SJCRH30 (cell line): ENCODE measurements at places on chromosomes 3 and 15. TPM values are rescaled to one million over a fixed set of nuclear protein-coding genes. Genes with fewer than 3 reads are reported as not detected.

DNA sequence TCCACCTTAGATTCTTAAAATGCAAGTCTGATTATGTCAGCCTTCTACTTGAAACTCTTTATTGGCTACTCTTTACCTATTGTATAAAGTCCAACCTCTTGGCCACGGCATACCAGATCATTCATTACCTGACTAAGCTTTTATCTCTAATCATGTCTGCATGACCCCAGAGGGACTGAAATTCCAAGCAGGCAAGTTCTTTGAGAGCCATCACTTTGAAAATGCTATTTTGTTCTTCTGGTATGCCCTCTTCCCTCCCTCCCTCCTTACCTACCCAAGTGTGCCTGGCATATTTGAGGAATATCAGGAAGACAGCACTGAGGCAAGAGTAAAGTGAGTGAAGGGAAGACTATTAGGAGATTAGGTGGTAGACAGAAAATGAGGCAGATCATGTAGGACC, 57.5 kb downstream of the KCNMB2 start:
- no peaks in the 10 kb centered on the region for H3K27me3 ChIP-seq
- H3K27ac ChIP-seq = no peak overlapping the region
- no peak for DNase-seq
- H3K4me3 ChIP-seq = no peak overlapping the region

DNA sequence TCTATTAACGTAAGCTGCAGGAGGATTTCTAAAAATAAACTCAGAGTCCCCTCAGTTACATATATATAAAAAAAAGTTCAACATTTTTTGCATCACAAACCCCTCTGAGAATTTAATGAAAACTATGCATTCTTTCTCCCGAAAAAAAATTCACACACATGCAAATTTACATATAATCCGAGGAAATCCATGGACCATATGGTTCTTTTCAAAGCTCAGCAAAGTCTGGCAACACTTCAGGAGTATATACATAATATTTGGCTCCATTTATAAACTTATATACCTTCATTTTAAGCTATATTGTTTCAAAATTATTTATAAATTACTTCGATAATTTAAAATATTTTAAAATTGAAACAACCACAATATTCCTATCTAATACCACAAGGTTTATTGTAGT, 140.7 kb upstream of the PLXND1 start:
- no peaks in the 10 kb centered on the region for H3K4me1 ChIP-seq
- no peaks in the 10 kb centered on the region for H3K27me3 ChIP-seq
- DNase-seq = no peak
- H3K36me3 ChIP-seq = no peaks in the 10 kb centered on the region
- no peak overlapping the region for H3K4me3 ChIP-seq

GRCh38 chr15:62824111-62825015, 218.2 kb upstream of the TPM1 start:
- H3K27me3 ChIP-seq = no peaks in the 10 kb centered on the region
- H3K36me3 ChIP-seq = no peaks in the 10 kb centered on the region
- peaks cover 31% of the 10 kb centered on the region for H3K4me1 ChIP-seq
- no peak overlapping the region for H3K4me3 ChIP-seq

GRCh38 chr15:82807920-82808633, 1.4 kb upstream of the WHAMM start:
- no peaks in the 10 kb centered on the region for H3K4me1 ChIP-seq
- DNase-seq = no peak
- no peak overlapping the region for H3K27ac ChIP-seq
- peak overlapping the region; percentile 88 for H3K4me3 ChIP-seq
- no peaks in the 10 kb centered on the region for H3K27me3 ChIP-seq

DNA sequence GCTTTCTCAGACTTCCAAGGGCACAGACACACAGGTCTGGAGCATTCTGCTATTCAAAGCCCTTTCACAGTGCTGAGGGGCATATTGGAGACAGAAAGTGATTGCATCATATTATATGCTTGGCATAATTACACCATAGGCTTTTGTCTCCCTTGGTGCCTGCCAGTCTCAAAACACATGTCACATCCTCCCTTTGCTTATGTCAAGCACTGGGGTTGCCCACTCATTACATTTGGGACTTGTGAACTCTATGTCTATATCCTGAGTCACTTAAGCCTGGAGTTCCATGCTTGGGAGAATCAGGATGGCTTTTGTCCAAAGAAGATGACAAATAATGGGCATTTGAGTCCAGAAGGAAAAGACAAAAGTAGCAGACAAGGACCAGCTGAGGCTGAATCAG, 12.3 kb upstream of the PDZRN3 start:
- H3K4me1 ChIP-seq = no peaks in the 10 kb centered on the region
- H3K36me3 ChIP-seq = no peaks in the 10 kb centered on the region
- H3K4me3 ChIP-seq = no peak overlapping the region
- no peak overlapping the region for H3K27ac ChIP-seq
- DNase-seq = no peak
- no peaks in the 10 kb centered on the region for H3K27me3 ChIP-seq

The C3orf85 gene
- total RNA-seq = not detected in 2 replicates

The ZNF502 gene
- total RNA-seq = 1.0 and 1.2 TPM in 2 replicates

The IL5RA gene
- not detected in 2 replicates for total RNA-seq

The UNC13C gene
- not detected in 2 replicates for total RNA-seq

The GPR27 gene
- total RNA-seq = not detected in 2 replicates

The C2CD4B gene
- total RNA-seq = not detected in 2 replicates
